ENCODE measurements at places on chromosomes 4 and X. TPM values are rescaled to one million over a fixed set of nuclear protein-coding genes. Genes with fewer than 3 reads are reported as not detected.

- H3K27me3 ChIP-seq, result peaks cover 41% of the 10 kb centered on the region
- H3K4me1 ChIP-seq, result no peaks in the 10 kb centered on the region
- no peak overlapping the region for H3K27ac ChIP-seq
- no peak overlapping the region for H3K4me3 ChIP-seq
- no peak for DNase-seq
These were observed 43.3 kb upstream of the GPR173 start for GRCh38 chrX:53005327-53005726.

CHRNA9 gene
- 0.36 TPM for total RNA-seq

GRCh38 chr4:145552181-145552822 is 66.9 kb upstream of the MMAA start:
- no peak overlapping the region for H3K27ac ChIP-seq
- H3K27me3 ChIP-seq, result no peaks in the 10 kb centered on the region
- no peaks in the 10 kb centered on the region for H3K36me3 ChIP-seq
- DNase-seq, result no peak
- peaks cover 2% of the 10 kb centered on the region for H3K4me1 ChIP-seq

GRCh38 chr4:160836431-160836830 is 1327.4 kb downstream of the FSTL5 start:
- no peaks in the 10 kb centered on the region for H3K27me3 ChIP-seq
- no peak overlapping the region for H3K27ac ChIP-seq
- no peak overlapping the region for H3K4me3 ChIP-seq
- DNase-seq, result no peak
- H3K36me3 ChIP-seq, result no peaks in the 10 kb centered on the region

- H3K27me3 ChIP-seq, result peaks cover 13% of the 10 kb centered on the region
- H3K4me3 ChIP-seq, result no peak overlapping the region
- DNase-seq, result no peak
- H3K4me1 ChIP-seq, result peaks cover 11% of the 10 kb centered on the region
These were observed 237.9 kb downstream of the MAML3 start for GRCh38 chr4:139916041-139916440.

DNA sequence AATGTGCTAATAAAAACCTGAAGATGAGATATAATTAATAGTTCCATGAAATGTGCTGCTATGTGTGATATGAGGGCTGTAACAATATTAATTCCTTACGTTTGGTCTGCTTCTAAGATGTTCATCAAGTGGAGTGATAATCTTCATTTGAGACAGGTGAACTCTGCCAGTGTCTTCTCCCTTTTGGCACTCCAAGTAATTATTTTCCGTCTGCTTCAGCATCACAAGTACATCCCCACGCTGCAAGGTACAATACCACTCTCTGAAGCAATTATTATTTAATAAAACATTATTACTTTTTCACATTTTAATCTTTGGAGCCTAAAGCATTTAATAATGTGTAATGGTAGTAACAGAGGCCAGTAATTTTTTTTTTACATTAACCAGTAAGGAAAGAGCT is 44.4 kb downstream of the RPS3A start:
- H3K4me1 ChIP-seq, result no peaks in the 10 kb centered on the region
- H3K27me3 ChIP-seq, result no peaks in the 10 kb centered on the region
- no peak overlapping the region for H3K4me3 ChIP-seq
- peaks cover 35% of the 10 kb centered on the region for H3K36me3 ChIP-seq
- no peak overlapping the region for H3K27ac ChIP-seq

DNA sequence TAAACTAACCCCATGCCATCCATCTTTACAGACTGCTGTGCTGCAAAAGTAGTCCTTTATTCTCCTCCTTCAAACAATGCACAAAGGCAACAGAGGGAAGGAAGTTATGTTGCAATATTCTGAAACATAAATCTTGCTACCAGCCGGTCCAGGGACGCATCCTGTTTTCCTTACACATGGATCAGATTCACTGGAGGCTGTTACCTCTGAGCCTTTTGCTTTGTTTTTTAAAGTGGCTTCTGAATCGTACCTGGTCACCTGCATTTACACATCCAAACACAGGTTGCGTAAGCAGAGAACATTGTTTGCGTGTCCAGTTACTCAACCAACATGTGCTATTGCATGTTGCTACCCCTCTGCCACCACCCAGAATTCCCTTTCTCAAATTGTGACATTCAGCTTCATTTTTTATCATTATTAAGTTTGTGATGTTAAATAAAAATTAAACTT is 8.8 kb downstream of the PPARGC1A start:
- H3K36me3 ChIP-seq, result no peaks in the 10 kb centered on the region
- H3K27ac ChIP-seq, result no peak overlapping the region
- H3K4me3 ChIP-seq, result no peak overlapping the region
- H3K27me3 ChIP-seq, result no peaks in the 10 kb centered on the region
- H3K4me1 ChIP-seq, result no peaks in the 10 kb centered on the region

DIAPH2 gene
- 25.6 TPM for total RNA-seq

GRCh38 chrX:101659601-101660063 is at the start of gene ARMCX2:
Gene ARMCX2 (minus strand): TSS chrX:101659850. CDS start chrX:101657588, 2,262 bp downstream.
- H3K27ac ChIP-seq, result peak within 1 kb of the TSS; percentile 38
- peaks cover 10% of the 10 kb centered on the region for H3K27me3 ChIP-seq

DNA sequence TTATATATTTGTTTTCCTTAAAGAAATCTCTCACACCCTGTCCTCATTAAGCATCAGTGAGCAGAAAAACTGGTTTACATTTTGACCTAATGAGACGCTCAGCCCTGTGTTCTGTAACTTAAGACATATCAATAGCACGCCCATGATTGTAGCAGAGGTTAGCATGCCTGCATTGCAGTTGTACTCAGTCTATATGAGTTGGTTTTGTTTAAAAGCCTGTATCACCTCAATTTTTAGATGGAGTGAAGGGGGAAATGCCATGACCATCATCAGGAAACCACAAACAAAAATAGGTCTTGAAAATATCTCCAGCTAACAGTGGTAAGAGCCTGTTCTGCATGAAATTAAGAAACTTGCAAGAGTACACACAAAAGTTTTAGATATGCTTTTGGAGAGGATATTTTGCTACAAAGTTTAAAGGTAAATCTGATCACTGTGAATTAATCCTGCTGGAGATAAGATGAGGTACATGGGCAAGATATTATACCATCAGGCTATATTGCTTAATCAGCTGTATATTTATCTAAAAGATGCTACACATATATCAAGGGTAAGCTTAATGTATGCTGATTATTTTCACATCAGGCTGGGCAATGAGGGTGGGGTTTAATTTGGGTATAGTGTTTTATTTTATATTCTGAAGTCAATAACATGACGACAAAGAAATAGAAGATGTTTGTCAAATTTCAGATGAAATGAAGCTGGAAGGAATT is 13.1 kb upstream of the COQ2 start:
- H3K4me3 ChIP-seq, result no peak overlapping the region
- no peak for DNase-seq
- no peaks in the 10 kb centered on the region for H3K36me3 ChIP-seq
- no peak overlapping the region for H3K27ac ChIP-seq
- peaks cover 2% of the 10 kb centered on the region for H3K27me3 ChIP-seq
